NCI-H446 treated with DMSO at 0.1 percent for 48 hours (cell line): ENCODE measurements at places on chromosomes 13 and 19.

DNA sequence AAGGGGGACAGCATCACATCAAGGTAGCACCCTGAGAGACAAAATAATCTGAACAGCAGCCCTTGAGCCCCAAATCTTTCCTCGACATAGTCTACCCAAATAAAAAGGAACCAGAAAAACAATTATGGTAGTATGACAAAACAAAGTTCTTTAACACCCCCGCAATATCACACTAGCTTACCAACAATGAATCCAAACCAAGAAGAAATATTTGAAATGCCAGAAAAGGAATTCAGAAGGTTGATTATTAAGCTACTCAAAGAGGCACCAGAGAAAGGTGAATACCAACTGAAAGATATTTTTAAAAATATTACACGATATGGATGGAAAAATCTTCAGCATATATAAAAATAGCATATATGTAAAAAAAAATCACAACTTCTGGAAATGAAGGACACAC lies 252.9 kb upstream of the SLITRK6 start:
- no peak for DNase-seq

GRCh38 chr19:51714848-51715247 lies 8.9 kb downstream of the HAS1 start:
- no peak for DNase-seq

DNA sequence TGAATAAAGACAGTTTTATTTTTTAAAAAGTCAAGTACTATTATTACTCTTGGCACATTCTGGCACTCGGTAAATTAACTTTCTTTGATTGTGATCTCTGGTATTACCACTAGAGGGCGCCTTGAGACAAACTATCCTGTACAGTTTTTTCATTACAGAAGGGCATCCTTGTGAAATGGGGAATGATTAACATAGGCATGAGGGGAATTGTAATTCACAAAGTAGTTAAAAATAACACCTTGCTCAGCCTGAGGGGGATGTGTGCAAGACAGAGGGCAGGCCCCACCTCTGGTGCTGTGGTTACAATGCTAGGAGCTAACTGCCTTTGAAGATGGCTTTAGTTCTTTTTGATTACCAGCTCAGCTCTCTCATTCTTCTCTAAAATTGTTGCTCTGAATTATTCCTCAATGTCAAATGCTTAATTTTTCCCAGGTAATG lies 24.2 kb upstream of the C1QTNF9B start:
- DNase-seq: no peak

- DNase-seq: no peak
Observed at GRCh38 chr13:113980489-113981064, 6.7 kb upstream of the C13orf46 start.

DNA sequence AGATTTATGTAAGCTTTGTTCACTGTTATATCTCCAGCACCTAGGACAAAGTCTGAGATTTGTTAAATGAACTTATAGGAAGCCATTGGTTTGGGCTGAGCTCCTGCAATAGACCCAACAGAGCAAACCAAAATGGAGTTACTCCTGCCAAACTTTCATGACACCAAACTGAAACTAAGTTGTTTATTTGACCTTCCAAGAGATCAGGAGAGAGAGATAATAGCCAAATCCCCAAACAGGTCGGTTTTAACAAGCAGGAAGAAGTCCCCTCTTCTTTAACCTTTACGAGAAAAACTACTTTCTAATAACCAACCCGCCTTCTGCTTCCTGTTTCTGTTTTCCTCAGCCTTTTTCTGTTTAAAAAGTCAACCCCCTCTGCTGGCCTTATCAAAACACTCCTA lies 54.9 kb upstream of the ATP12A start:
- no peak for DNase-seq

DNA sequence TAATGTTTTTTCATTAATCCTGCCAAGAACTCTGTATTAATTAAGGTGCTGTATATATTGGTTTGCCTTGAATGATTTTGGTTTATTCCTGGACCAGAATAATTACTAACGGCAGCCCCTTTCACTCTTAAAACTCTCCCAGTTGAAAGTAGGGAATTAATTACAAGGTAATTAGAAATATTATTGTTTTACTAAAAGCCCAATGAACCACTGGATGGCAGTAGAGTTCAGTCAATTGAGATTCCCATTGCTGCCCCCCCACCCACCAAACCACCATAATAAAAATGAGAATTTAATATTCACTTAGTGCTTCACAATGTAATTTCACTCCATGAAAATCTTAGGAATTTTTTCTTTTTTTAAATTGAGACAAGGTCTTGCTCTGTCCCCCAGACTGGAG lies 13.7 kb downstream of the WBP4 start:
- no peak for DNase-seq
